Amniotic epithelial cell (primary cell): ENCODE measurements at places on chromosomes 2 and 18.

- no peak for DNase-seq
These were observed 123.3 kb downstream of the NCK2 start for GRCh38 chr2:105868060-105868459.

- no peak for DNase-seq
These were observed 71.9 kb downstream of the SOX11 start for GRCh38 chr2:5764041-5764440.

DNA sequence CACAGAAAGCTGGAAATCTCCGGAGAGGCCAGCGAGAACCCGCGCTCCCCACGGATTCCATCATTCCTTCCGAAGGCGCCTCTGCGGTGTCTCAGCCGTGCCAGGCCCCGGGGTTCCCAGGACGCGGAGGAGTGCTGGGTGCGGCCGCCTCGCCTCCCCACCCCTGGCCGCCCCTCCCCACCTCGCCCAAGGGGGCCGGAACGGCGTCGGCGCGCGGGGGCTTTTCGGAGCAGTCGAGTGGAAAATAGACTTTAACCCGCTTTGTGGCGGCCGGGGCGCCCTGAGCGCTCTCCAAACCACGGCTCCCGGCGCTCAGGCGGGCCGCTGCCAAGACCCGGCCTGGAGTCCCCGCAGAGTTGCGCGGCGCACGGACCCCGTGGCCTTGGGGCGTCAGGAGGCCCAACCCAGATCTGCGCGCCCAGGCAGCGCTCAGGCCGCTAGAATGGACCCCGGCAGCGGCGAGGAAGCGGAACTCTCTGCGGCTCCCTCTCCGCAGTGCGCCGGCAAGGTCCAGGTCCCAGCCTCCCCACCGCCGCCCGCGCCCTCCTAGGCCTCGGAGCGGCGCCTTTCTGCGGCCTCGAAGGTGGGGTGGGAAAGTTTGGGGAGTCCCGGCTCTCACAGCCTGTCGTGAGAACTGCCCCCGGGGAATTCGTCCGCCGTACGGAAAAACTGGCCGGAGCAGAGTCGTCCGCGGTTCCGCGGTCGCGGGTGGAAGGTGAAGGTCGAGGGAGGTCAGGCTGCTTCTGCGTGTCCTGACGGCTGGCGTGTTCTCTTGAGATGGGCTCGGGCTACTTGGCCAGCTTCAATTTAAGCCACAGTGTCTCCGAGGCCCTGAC, 1.2 kb upstream of the EMX1 start:
- no peak for DNase-seq

DNA sequence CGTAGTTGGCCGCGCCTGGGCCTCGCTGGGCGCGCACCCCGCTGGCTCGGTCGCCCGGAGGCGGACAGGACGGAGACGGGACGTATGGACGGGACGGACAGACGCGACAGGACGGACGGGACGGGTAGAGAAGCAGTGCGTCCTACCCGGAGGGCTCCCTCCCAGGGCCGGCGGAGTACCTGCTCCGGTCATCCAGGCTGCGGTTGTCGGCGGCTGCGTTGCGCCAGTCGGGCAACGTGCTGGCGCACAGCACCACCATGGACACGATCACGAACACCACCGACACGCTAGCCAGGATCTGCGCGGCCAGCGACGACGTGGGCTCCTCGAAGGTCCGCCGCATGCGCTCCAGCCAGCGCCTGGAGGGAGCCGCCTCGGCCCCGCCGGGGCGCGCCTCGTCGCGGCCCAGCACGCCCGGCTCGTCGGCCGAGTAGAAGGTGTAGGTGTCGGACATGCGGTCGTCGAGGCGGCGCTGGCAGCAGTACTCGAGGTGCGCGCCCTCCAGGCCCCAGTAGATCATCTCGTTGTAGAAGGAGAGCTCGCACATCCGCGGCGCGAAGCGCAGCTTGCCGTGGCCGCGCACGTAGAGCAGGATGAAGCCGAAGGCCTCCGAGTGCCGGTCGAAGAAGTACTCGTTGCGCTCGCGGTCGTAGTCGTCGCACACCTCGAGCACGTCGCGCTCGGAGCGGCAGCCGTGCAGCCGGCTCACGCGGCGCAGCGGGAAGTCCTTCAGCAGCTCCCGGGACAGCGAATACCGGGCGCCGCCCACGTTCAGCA, 903 bp downstream of the KCNG3 start:
- no peak for DNase-seq

- no peak for DNase-seq
These were observed 85.9 kb upstream of the NFATC1 start for GRCh38 chr18:79309614-79310358.

DNA sequence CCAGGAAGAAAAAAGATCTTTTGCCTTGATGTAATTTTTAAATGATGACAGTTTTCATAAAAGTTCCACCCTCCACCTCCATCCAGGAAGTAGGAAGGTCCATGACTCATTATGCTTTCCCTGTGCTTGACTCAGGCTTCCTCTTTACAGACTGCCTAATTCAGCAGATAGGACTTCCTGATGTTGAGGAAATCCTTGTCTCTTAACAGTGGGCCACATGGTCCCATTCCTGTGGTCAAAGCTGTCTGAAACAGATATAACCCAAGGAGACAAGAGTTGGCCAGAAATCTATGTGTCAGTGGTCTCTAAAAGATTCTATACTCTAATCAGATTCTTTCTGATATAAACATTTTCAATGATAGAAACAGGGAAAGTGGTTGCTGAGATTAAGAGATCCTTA, 119.1 kb downstream of the BAZ2B start:
- DNase-seq, result peak; percentile 94

- DNase-seq, result no peak
These were observed 29.6 kb downstream of the EDAR start for GRCh38 chr2:108959401-108959800.

- DNase-seq, result no peak
These were observed 87.4 kb upstream of the GLS start for GRCh38 chr2:190792956-190793888.

DNA sequence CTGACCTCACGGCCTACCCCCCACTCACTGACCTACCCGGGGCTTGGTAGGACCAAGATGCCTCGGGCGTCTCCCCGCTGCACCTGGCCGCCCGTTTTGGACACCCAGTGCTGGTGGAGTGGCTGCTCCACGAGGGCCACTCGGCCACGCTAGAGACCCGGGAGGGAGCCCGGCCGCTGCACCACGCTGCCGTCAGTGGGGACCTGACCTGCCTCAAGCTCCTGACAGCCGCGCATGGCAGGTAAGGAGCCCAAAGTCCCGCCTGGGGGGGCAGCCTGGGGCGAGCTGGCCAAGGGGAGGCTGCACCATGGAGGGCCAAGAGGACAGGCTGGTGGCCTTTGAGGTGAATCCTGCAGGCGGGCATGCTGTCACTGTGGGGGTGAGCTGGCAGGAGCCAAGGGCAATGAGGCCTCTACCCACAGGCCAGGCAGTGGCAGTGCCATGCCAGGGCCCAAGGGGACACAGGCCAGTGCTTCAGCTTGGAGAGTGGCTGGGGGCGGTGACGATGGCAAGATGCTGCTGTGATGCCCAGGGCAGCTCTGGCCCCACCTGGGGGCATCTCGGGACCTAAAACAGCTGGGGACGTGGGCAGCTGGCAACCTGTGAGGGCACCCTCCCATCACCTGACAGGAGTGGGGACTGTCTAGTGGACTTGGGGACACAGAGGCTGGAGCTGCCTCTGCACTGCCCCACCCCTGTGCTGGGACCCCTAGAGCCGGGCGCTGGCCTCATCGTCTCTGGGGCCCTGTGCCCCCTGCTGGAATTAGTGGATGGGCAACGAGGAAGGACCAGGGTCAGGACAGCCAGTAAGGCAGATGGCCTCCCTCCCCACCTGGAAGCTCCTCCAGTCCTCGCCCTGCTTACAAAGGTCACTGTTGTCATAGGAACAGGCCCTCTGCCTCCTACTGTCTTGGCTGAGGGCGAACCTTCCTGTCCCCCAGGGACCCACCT, 2.0 kb downstream of the ESPNL start:
- no peak for DNase-seq

GRCh38 chr2:84297155-84297554, 161.9 kb downstream of the SUCLG1 start:
- DNase-seq, result no peak

DNA sequence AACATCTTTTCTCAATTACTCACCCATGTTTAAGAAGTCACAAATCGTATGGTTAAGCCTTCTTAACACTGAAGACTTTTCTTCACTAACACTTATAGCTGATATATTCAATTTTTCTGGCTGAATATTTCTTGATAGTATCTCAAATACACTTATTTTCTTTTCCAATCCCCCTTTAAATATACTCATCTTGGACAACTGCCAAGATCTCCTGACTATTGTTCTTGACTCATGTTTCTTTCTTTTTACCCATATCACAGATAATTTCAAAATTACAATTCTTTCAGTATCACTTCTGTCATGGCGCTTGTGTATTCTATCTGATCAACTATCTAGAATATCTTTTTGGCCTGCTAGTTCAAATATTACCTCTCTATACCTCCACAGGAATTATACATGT, 954.3 kb upstream of the ACVR2A start:
- DNase-seq, result no peak

GRCh38 chr18:63320123-63320974, 780 bp upstream of the BCL2 start:
- peak; percentile 62 for DNase-seq

DNA sequence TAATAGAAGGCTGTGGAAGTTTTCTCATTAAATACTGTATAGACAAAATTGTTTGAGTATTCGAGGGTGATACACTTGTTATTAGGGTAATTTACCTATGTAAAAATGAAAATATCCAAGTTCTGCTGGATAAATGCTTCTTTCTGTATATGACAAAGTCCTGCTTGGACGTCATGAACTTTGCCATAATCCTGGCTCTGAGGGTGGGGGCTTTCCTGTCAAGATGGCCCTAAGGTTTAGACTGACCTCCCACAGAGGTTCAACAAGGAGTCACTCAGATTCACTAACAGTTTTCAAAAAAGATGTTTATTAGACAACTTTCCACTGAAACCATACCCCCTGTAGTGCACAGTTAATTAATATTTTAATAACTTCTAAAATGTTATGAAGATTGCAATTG, 52.5 kb upstream of the NABP1 start:
- DNase-seq, result no peak

DNA sequence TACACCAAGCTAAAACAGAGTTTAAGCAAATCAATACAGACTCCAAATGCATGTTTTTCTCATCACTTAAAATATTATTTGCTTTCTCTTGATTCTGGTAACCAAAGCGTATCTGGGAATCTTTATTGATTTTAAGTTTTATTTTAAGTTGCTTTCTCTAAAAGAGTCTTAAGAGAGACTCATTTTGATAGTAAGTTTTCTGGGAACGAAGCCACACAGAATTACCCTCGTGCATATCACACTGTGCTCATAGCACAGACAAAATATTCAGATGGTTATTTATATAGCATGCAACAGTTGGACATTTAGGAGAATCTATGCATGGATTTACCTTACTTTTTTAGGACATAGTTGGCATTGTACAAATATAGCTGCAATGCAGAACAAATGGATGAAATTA, 597.5 kb upstream of the NRXN1 start:
- DNase-seq, result no peak

- DNase-seq, result peak; percentile 62
These were observed 8.7 kb downstream of the FAM178B start for GRCh38 chr2:96977631-96978195.

DNA sequence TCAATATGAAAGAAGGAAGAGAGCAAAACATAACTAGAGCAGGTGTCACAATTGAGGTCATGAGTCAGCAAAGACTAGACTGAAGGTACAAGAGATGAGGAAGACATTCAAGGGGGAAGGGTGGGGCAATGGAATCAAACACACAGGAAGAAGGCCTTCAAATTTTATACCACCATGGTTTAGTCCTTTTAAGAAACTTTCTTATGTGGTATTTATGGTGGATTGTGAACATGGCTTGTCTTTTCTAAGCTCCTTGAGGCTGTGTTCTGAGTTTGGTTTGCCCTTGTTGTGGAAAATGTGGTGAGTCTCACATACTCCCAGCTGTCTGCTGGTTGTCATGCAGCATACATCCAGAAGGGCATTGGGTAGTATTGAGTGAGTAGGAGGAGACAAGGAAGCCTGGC, 62.1 kb downstream of the NABP1 start:
- DNase-seq, result no peak

DNA sequence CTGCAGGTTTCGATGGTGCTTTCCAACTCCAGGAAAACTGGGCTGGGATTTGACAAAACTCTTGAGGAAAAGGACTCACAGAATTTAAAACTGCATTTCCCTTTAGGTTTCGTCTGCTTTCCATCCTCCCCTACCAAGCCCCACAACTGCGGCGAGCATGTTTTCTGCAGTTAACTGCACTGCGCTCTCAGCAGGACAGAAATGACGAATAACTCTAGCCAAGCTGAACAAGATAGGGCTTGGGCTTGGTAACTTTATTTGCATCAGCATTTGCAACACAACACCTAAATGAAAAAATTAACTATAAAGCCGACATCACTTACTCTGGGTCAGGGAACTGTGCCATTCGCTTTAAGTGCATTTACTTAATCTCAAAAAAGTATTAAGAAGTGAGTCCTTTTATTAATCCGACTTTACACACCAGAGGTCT, 669 bp upstream of the PIKFYVE start:
- peak; percentile 66 for DNase-seq

- no peak for DNase-seq
These were observed 127.3 kb downstream of the BCL2 start for GRCh38 chr18:63192126-63192884.

DNA sequence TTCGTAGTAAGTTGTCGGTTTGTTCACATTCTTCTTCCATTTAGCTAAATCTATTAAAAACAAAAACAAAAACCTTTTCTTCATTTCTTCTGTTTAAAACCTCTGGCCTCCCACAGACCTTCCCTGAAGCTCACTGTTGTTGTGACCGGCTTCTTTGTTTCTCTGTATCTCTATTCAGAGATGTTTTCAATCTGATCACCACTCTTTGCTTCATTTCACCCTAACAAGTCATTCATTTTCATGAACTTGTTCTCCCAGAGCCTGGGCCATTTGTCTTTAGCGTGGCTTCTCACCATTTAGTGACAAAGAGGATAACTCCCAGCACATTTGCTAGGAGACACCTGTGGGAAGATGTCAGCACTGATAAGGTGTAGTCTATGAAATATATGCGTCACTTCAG, 794.2 kb downstream of the ERBB4 start:
- no peak for DNase-seq

- no peak for DNase-seq
These were observed 53.3 kb downstream of the KCTD18 start for GRCh38 chr2:200456567-200456966.

DNA sequence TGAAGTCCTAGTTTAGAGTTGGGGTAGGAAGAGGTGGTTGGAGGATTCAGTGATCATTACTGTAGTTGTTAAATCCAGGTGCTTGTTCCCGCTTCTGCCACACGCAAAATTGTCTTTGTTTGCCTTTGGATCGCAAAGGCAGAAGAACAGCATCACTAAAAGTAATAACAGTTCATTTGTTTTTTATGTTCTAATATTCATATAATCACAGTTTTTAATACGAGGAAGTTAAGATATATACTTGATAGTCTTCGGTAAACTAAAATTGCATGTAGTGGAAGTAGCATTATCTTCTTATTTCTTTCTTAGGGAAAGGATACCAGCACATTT, 365 bp downstream of the NDUFB3 start:
- no peak for DNase-seq

DNA sequence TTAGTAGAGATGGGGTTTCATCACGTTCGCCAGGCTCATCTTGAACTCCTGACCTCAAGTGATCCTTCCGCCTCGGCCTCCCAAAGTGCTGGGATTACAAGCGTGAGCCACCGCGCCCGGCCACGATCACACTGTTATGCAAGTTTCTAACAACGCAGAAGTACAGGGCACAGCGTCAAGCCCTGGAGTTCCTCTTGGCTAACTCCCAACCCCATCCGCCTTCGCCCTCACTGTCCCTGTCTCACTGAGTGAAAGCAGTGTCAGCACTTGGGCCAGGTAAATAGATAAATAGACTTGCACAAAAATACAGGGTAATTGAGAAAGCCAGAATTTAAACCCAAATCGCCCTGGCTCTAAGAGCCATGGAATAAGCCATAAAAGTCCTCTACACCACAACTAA, 111.7 kb downstream of the ACVR1 start:
- no peak for DNase-seq
